ENCODE measurements at places on chromosomes 4 and X.
A peak's percentile ranks its signal among the peaks of the same experiment; 100 is the strongest.

- no peak for DNase-seq
Observed at GRCh38 chr4:173171098-173171497, 2.5 kb downstream of the GALNT7 start.

DNA sequence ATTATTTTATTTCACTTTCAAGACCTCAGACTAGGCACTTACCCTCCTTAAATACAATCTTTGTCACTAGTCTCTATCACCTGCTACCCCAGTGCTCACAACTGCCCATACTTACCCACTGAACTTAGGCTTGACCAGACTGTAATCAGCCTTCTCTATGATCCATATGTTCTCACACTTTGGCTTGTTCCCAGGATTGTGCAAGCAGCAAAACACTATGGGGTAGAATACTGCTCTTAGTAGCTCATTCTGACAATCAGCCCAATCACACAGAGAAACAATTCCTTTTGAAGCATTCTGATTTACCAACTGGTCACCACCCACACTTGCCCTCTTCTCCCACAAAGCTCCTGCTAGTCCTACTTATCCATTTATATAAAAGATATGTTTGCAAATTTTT, 878.3 kb downstream of the FSTL5 start:
- DNase-seq: no peak

DNA sequence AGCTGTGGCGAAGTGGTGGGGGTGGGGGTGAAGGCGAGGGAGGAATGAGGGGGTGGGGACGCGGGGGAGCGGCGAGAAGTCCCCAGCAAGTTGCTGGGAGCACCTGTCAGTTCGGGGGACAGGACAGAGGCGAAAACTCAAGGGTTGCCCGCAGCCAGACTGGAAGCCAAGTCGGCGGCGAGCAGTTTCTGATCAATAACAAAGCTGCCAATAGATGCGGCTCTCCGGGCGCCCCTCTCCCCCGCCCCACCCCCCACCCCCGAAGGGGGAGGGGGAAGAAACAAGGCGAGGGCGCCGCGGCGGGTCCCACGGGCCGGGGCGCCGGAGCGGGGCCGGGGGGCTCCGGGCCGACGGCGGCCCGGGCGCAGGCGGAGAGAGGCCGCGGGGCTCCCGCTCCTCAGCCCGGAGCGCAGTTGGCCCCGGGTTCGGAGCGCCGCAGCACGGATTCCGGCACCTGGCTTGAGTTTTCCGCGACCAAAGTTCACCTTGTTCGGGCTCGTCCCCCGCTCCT, 379 bp downstream of the PDGFC start:
- no peak for DNase-seq

GRCh38 chr4:27128443-27128842, 267.8 kb downstream of the STIM2 start:
- no peak for DNase-seq

- no peak for DNase-seq
Observed at GRCh38 chr4:1366371-1367229, 19.6 kb downstream of the UVSSA start.

- DNase-seq: no peak
Observed at GRCh38 chrX:107207089-107207488, 678 bp downstream of the DNAAF6 start.

- no peak for DNase-seq
Observed at GRCh38 chr4:123300222-123301039, 96.2 kb upstream of the SPRY1 start.

GRCh38 chr4:184833046-184833838, 7.5 kb upstream of the ACSL1 start:
- no peak for DNase-seq

GRCh38 chr4:70838204-70838603, 1.5 kb downstream of the GRSF1 start:
- no peak for DNase-seq

DNA sequence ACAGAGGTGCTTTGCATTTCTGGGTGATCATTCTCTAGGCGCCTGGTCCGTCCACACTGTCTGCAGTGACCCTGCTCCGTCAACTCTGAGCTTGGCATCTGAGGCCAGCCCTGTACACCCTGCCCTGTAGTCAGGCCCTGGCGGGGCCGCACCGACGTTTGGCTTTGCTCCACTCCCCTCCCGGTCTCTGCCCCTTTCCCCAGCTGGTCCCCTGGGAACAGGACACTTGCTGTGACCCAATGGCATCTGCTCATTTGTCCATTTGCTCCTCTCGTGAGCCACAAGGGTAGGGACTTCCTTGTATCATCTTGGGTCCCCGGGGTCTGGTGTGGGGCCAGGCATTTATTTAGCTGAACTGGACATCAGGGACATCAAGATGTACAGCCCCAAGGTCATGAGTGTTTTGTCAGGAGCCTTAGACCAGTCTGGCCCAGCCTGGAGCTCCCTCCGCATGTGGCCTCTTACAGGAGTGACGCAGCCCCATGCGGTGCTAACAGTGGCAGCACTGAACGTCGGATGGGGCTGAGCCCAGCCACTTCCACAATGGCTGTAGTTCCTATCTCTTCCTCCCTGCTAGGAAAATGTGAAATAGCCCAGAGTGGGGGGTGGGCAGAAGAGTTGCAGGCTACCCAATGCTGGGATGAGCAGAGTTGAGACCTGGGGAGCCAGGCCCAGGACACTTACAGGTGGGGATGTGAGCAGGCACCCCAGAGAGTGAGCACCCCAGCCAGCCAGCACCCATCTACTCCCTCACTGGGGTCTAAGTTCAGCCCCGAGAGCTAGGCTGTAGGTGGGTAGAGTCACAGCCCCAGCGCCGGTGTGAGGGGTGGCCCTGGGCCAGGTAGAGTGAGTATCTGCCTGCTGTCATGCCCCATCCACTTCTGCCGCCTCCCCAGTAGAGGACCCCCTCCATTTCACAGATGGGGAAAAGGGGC, 2.0 kb upstream of the SH3BP2 start:
- no peak for DNase-seq

DNA sequence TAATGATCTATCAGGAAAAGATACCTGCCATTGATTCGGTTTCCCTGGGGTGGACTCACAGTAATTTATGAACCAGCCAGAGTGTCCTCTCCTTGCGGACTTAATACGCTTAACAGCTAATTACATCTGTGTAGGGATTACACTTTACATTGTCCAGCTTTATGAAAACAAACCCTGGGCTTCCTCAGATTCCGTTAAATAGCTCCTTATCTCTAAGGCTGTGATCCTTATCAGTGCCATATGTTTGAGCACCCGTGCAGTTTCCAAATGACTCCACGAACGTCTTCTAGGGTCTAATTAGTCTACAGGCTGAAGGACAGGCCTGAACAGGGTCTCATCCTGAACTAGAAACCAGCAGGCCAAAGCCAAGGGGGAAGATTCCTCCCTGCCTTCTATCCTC, 56.9 kb downstream of the KDR start:
- no peak for DNase-seq

GRCh38 chr4:30860978-30861377, 140.8 kb downstream of the PCDH7 start:
- no peak for DNase-seq

GRCh38 chr4:82905205-82905604, 4.7 kb downstream of the THAP9 start:
- DNase-seq: no peak

- no peak for DNase-seq
Observed at GRCh38 chrX:101530944-101531343, 19.4 kb upstream of the ARMCX1 start.

DNA sequence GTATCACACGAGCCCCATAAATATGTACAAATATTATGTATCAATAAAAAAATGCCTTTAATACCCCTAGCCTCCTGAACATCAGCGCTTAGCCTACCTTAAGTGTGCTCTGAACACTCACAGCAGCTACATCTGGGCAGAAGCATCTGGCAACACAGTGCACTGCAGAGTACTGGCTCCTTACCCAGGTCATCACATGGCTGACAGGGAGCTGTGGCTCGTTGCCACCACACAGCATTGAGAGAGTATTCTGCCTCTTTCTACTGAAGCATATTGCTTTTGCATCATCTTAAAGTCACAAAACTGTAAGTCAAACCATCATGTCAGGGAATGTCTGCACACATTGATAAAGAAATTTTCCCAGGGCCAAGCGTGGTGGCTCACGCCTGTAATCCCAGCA, 55.2 kb downstream of the TRIML1 start:
- no peak for DNase-seq

DNA sequence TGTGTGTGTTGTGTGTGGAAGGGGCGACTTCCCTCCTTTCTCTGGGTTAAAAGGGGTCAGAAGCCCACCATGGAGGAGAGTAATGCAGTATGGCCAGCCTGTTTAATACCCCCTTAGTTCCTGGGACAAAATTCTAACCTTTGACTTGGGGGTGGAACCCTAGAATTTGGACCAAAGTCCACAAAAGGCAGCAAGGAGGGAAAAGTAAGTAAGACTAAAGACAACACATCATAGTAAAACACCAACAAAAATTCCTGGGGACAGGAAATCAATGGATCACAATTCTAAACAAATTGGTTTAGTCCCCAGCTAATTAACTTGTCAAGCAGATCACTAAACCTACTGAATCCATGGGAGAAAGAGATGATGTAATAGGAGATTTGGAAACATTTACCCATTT, 3.1 kb downstream of the AMOT start:
- no peak for DNase-seq

DNA sequence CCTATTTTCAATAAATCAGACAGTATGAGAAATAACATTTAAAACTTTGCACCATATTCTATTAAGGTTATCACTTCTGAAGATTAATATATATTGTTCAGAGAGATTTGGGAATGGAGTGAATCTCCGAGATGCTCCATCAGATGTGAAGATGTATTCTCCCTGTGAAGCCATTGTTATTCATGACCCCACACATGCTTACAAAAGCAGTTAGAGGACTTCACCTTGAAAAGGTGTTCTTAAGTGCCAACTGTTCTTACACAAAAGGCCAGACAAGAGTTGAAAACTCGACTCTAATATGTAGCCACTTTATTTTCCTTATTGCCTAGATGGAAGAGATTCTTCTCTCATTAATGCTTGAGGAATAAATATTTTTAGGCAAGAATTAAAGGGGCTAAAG, 54.3 kb upstream of the NEIL3 start:
- no peak for DNase-seq

DNA sequence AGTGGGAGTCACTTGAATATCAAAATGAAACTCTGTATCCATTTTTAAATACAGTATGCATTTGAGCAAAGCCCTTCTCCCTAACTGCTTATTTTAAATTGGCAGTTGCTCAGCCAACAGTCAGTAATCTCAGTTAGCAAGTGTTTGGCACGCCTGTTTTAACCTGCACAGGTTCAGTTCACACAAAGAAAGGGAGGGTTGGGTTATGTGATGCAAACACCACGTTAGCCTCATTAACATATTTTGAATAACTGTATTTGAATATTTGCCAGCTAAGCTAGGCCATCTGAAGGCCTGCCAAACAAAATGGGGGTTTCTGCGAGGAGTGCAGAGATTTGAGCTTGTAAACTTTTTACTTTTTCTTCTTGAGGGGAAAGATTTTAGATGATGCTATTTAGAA, 19.8 kb downstream of the GAB1 start:
- no peak for DNase-seq

- no peak for DNase-seq
Observed at GRCh38 chrX:72094894-72095293, 36.8 kb downstream of the RTL5 start.

GRCh38 chr4:1907848-1908525, 36.8 kb downstream of the NSD2 start:
- DNase-seq: no peak

GRCh38 chrX:64184396-64184795, 21.1 kb downstream of the AMER1 start:
- no peak for DNase-seq

DNA sequence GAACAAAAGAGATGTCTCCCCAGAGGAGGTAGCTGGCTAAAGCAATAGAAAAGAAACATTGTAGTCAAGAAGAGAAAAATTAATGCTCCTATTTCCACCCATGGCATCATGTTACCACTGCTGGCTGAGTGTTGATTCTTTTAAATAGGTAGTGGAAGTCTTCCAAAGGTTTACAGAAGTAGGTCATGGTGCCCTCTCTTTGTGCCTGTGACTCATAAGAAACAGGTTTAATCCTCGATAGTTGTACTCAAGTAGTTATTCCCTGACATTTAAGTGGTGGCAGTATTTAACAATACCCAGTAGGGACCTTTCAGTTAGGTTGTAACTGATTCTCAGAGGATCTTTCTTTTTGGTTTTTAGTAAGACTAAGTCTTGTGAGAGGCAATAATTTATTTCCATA, 247.8 kb downstream of the TEX13A start:
- no peak for DNase-seq

GRCh38 chr4:179128299-179128698, 1686.1 kb upstream of the AGA start:
- DNase-seq: no peak

- peak; percentile 52 for DNase-seq
Observed at GRCh38 chrX:22800360-22800759, 199.4 kb upstream of the DDX53 start.

- DNase-seq: no peak
Observed at GRCh38 chrX:154350429-154351182, 23.8 kb downstream of the FLNA start.

DNA sequence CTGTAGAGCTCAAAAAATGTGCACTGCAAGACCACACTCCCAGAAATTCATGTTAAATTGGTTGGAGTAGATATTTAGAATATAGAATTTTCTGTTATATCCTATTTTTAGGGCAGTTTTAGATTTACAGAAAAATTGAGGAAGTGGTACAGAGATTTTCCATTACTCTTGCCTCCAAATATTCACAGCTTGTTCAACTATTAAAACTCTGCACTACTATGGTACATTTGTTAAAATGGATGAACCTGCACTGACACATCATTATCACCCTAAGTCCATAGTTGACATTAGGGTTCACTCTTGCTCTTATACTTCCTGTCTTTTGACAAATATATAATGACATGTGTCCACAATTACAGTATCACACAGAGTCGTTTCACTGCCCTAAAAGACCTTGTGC, 1724.5 kb downstream of the C4orf33 start:
- DNase-seq: no peak

DNA sequence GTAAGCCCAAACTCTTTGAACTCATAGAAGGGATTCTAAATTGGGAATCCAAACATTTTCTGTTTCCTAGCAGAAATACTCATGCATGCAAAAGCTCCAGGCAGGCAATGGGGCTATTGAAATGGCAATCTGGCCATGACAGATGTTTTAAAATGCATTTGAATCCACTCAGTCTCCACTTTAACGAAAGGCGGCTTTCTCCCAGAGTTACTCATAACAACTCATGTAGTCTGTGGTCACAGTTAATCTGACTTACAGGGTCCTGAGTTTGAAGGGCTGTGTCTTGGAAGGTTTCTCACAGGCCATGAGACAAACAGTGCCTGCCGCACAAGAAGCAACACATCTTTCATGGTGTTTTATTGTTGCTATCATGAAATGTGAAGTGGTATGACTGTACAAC, 185.7 kb downstream of the AMELX start:
- DNase-seq: no peak

DNA sequence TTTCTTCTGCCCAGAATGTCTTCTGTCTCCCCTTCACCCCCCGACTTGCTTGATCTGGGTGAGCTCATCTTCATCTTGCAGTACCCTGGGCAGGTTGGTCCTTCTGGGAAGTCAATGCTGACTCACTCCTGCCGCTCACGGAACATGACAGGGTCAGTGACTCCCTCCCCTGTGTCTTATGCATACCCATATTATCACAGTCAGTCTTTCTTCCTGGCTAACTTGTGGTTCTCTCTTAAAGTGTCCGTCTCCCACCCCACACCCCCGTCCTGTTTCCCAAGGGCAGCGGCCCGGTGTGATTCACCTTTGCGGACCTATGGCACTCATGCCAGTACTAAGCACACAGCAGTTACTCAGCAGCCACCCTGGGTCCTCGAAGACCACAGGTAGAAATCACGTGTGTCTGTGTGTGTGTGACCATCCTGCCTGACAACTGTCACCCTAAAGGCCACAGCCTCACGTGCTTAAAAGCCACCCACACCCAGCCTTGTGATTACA, 17.7 kb downstream of the IQSEC2 start:
- no peak for DNase-seq

GRCh38 chr4:127975121-127975770, 10.0 kb downstream of the ABHD18 start:
- no peak for DNase-seq

Measured in fibroblast of skin of left biceps (primary cell).